IMR-90 (cell line): ENCODE measurements at places on chromosomes 3 and 15. TPM values are rescaled to one million over a fixed set of nuclear protein-coding genes. Genes with fewer than 3 reads are reported as not detected.

Gene BFSP2
- total RNA-seq, result not detected in 2 replicates

Gene POC1A
- total RNA-seq, result 8.3 and 10.6 TPM in 2 replicates

Gene MINAR1
- total RNA-seq, result 1.4 and 1.6 TPM in 2 replicates

DNA sequence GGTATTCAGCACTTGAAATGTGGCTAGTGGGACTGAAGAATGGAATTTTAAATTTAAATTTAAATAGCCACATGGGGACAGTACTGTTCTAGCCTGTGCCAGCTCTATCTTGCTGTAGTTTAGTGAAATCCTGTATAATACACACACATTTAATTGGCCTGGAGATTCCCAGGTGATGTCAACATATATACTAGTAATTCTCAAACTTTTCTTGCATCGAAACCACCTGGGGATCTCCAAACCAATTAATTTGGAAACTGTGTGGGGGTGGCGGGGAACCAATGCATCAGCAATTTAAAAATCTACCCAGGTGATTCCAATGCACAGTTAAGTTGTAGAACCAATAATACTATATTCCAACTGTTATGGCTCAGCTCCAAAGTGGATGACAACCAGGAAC, 228.9 kb upstream of the MRPL3 start:
- DNase-seq, result no peak

DNA sequence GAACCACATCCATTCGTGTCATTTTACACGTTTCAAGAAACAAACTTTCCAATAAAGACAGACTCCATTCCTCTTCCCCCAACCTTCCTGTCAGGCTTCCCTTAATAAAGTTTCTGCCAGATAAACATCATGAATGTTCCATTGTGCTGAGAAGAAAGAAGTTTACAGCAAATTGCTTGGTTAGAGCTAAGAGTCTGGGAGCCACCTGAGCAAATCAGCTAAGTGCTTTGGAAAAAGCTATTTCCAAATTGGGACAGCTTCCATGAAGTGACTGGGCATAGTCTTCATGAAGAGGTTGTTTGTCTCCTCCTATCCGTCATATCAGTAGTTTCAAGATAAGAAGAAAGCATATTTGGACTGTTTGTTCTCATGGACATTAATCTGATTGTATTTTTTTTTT, 77.0 kb downstream of the MAGI1 start:
- no peak for DNase-seq
